ENCODE measurements at places on chromosomes 7 and 10.

- no peak for DNase-seq
Measured at GRCh38 chr7:123724817-123725253, 24.0 kb downstream of the WASL start.

DNA sequence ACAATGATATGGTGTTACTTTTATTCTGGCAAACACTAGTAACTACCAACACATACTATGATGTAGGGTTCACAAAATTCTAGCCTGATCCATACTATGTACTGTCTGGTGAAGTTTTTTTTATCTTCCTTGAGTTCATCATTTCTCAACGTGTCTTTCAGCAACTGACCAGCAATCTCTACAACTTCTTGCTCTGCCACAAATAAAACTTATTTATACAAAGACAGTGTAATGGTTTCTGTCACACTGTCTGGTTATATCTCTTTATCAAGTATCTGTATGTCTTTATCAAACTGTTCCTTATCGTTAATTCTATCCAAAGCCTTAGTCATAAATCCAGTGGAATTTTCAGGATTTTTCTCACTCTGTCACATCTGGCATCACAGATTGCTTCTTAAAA lies 69.7 kb downstream of the CUL2 start:
- no peak for DNase-seq

GRCh38 chr10:128064108-128064969 lies 61.9 kb downstream of the MKI67 start:
- peak; percentile 56 for DNase-seq

DNA sequence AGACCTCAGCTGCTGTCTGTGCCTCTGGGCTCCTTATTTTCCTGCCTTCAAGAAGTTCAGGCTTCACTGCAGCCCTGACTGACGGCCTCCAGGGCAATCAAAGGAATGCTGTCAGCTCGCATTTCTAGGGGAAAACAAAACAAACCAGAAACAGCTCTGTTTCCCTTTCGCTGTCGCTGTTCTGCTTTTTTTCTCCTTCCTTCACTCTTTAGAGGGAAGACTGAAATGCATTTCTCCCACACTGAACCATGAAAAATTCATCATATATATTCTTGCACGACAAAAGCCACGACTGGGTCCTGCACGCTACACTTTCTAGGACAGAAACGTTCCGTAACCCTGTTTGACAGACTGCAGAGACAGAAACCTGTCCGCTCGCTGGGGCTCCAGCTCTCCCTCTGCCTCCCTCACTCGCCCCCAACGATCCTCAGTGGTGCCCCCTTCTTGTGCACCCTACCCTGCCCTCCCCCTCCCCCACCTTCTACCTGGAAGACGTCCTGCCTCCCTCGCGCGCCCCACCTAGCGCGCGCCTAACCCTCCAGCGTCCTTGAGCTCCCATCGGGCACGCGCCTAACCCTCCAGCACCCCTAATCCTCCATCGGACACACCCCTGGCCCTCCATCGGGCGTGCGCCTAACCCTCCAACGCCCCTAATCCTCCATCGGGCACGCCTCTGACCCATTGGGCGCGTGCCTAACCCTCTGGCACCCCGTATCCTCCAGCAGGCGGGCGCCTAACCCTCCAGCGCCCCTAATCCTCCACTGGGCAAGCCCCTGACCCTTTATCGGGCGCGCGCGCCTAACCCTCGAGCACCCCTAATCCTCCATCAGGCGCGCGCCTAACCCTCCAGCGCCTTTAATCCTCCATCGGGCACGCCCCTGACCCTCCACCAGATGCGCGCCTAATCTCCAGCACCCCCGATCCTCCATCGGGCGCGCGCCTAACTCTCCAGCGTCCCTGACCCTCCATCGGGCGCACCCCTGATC lies 37.1 kb downstream of the SVOPL start:
- DNase-seq, result no peak

DNA sequence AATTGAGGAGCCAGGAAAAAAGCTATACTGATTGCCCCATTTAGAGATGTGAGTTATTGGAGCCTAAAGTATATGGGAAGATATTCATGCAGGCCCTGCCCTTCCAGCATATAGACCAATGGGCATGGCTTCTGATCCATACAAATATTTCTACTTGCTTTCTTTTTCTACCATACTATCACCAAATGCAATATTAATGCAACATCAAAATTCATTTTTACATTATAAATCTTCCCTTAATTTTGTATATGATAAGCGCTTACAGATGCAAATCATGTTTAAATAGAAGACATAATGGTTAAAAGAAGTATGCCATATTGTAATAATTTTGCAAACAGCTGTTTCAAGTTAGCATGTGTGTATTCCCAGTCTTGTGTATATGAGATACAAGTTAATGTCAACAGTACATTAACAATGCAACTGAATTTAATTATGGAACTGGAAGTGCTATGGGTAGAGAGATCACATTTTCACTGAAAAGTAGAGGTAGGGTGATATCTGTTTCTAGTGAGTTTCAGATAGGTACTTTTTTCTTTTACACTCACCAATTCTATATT lies 24.6 kb upstream of the WNT16 start:
- DNase-seq, result no peak

GRCh38 chr10:76352300-76352699 lies 920.9 kb downstream of the LRMDA start:
- DNase-seq, result no peak

- no peak for DNase-seq
Measured at GRCh38 chr10:21521751-21522533, 3.5 kb downstream of the SKIDA1 start.

- no peak for DNase-seq
Measured at GRCh38 chr10:74529205-74529604, 297.2 kb upstream of the KAT6B start.

- DNase-seq, result no peak
Measured at GRCh38 chr7:154568346-154568745, 434.6 kb downstream of the PAXIP1 start.

GRCh38 chr10:32393911-32394310 lies 47.0 kb upstream of the EPC1 start:
- no peak for DNase-seq

GRCh38 chr7:92834507-92835260 lies 1.7 kb downstream of the CDK6 start:
- peak; percentile 1 for DNase-seq

DNA sequence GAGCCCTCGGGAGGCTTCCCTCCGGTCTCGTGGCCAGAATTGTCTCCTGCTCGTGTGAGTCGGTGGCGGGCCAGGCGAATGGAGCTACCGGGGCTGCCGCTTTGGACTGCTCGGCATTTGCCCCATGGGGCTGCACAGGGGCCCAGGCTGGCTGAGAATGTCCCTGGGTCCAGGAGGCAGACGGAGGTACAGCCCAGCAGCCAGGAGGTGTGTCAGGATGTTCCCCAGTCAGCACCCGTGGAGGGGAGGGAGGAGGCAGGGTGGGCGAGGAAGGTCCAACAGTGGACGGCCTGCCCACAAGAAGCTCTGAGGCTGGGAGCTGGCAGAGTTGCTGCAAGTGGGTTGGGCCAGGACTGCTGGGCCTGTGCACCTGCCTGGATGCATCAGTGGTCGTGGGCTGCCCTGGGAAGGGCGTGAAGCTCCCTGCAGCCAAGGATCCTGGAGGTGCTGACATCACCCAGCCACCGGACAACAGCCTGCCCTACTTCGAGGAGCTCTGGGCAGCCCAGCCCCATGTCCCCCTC lies 46.4 kb downstream of the PDGFA start:
- DNase-seq, result no peak

All from activated effector memory CD4-positive, alpha-beta T cell treated with Interleukin-2 at 50 U/mL for 16 hours (primary cell).